Naive thymus-derived CD4-positive, alpha-beta T cell (primary cell): ENCODE measurements at places on chromosomes 1 and 21. TPM values are rescaled to one million over a fixed set of nuclear protein-coding genes. Genes with fewer than 3 reads are reported as not detected.

- H3K27ac ChIP-seq: no peak overlapping the region
- no peaks in the 10 kb centered on the region for H3K4me1 ChIP-seq
- no peaks in the 10 kb centered on the region for H3K36me3 ChIP-seq
- DNase-seq: no peak
- no peaks in the 10 kb centered on the region for H3K27me3 ChIP-seq
- no peak overlapping the region for H3K4me3 ChIP-seq
These were observed 38.8 kb downstream of the NPHP4 start for GRCh38 chr1:5953386-5953785.

- H3K4me1 ChIP-seq: no peaks in the 10 kb centered on the region
- no peak overlapping the region for H3K27ac ChIP-seq
- no peaks in the 10 kb centered on the region for H3K27me3 ChIP-seq
- no peaks in the 10 kb centered on the region for H3K36me3 ChIP-seq
- H3K4me3 ChIP-seq: no peak overlapping the region
- no peak for DNase-seq
These were observed 20.3 kb downstream of the ARHGEF10L start for GRCh38 chr1:17559615-17560419.

The TNFSF18 gene
- not detected in 2 replicates for total RNA-seq

DNA sequence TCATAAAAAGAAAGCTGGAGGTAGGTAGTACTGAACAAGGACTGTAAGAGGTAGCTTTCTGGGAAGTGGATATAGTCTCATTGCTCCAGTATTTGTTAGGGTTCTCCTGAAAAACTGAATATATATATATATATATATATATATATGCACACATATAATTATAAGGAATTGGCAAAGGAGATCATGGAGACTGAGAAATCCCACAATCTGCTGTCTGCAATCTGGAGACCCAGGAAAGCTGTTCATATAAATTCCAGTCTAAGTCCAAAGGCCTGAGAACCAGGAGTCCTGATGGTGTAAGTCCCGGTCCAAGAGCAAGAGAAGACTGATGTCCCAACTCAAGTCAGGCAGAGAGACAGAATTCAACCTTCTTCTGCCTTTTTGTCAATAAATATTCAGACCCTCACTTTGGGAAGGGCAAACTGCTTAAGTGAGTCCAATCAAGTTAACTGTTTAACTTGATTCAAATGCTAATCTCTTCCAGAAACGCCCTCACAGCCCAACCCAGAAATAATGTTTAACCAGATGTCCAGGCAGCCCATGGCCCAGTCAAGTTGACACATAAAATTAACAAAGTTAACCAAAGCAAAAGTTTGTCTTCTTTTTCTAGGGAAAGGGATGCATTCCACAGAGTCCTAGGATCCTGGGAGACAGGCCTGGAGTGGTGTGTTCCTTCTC is 225.3 kb upstream of the KAZN start:
- H3K27ac ChIP-seq: no peak overlapping the region
- no peaks in the 10 kb centered on the region for H3K27me3 ChIP-seq
- no peak for DNase-seq
- H3K36me3 ChIP-seq: no peaks in the 10 kb centered on the region
- no peaks in the 10 kb centered on the region for H3K4me1 ChIP-seq
- no peak overlapping the region for H3K4me3 ChIP-seq

DNA sequence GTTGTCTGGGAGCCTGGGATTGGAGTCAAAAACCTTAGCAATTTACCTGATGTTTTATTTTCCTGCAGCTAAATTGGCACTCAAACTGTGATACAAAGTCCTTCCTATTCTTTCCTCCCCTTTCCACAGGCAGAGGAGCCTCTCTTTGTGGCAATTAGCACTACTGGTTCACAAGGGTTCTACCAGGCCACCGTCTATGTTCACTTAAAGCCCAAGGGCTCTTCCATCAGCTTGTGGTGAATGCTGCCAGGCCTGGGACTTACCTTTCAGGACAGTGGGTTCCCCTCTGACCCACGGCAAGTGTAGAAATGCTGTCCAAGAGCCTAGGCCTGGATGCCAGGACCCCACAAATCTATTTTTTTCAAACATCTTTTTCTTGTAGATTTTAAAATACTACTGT is 251.9 kb upstream of the B3GALT2 start:
- no peak for DNase-seq
- no peak overlapping the region for H3K4me3 ChIP-seq
- no peak overlapping the region for H3K27ac ChIP-seq
- peaks cover 5% of the 10 kb centered on the region for H3K4me1 ChIP-seq
